Stimulated activated CD8-positive, alpha-beta memory T cell treated with anti-CD3 and anti-CD28 coated beads, Interleukin-12 subunit alpha, Interleukin-12 subunit beta, amount 100 ng/mL, for 1 hour (primary cell): ENCODE measurements at places on chromosomes 3 and 15.

- DNase-seq = no peak
These were observed 134.9 kb upstream of the BFSP2 start for GRCh38 chr3:133264920-133265319.

DNA sequence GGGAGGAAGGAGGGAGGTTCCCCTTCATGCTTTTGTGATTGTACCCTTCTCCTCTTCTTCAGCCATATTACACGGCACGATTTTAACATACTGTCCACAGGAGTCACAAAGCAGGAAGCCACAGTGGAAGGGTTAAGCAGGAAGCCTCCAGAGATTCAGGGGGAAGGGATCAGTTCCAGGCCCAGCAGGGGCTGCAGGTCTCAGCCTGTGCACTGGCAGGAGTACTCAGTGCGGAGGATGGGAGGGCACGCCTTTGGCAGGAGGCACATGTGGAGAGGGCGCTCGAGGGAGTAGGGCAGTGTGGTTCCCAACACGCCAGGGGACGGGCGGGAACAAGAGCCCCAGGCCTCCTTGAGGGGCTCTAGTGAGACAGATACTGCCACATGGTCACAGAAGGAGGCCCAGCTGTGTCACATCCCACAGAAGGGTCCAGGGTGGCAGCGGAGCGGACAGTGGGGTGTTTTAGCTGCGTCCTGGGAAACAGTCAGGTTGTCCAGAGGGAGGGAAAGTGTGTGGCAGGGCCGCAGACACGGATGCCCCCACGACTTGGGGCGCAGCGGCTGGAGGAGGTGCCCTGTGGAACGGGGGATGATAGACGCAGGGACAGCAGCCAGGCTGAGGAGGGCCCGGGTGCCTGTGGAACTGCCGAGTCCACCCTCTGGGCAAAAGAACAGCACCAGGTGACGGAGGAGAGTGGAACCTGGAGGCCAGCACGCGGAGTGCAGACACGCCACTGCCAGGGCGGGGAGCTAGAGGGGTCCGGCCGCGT is 77.5 kb downstream of the CHSY1 start:
- DNase-seq = no peak

DNA sequence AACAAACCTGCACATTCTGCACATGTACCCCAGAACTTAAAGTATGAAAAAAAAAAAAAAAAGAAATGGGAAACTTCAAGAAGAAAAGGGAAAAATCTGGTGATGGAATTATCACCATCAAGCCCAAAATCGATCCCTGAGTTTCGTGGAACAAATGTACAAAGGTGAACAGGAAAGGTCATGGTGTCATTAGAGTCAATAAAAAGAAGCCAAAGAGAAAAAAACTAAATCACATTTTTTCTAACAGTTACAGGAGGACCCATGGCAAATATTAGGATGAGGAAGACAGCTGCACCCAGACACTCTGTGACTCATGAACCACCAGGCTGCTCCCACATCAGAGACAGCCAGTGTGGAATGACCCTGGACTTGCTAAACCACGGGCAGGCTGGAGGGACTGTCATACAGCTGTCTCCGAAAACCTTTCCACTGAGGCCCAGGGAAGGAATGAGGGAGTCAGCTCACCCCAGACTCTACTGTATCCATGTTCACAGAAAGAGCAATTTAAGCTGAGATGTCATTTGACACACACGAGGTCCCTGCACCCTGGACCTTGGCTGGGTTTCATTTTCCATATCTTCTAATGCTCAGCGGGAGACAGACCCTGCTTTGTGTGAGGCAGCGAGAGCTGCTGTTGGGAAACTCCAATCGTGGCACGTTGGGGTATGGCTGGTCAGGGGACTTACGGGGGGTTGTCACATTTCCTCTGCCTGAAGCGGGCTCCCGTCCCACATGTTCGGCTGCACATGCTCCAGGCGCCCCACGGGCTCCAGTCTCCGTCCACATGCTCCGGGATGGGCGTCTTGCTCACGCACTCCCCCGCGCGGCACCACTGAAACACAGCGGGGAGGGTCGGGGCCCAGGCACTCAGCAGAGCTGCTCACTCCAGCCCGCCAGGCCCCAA is 210.2 kb downstream of the ADAMTS17 start:
- DNase-seq = no peak

DNA sequence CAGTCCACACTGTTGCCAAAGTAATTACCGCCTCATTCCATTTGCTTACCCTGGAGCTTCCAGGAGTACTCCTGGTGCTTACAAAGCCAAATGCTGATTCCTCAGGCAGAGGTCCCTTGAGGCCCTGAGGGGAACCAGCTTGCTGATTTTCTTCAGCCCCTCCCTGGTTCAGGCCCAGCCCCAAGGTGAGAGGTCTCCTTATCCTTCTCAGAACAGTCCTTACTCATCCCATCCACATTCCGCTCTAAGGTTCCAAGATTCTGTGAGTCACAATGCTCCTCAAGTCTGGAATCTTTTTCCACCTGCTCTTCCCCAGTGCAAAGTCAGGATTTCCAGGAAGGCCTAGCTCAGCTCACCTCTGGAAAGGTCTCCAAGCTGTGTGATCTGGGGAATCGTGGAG is 1.8 kb upstream of the ATP10A start:
- DNase-seq = no peak

GRCh38 chr3:128267541-128267940 is 114.3 kb downstream of the EEFSEC start:
- DNase-seq = no peak

- no peak for DNase-seq
These were observed 545.3 kb downstream of the MAGI1 start for GRCh38 chr3:65493371-65493882.

GRCh38 chr3:62229908-62230307 is 143.4 kb downstream of the FEZF2 start:
- DNase-seq = no peak

DNA sequence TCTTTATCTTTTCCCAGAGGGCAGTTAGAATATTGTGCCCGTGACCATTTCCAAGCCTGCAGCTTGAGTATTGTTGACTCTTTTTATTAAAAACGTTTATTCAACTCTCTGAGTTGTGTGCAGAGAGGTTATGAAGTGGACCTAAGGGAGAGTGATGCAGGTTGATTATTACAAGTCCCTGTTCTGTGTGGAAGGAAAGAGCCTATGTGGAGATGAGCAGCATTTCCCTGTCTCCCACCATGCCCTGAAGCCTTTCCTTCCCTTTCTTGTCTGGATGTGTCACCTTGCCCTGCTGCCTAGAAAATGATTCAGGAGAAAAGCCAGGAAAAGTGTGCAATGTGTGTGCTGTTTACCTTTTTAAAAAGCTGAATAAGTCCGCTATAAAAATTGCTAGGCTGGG is 19.4 kb downstream of the ZPLD1 start:
- no peak for DNase-seq

DNA sequence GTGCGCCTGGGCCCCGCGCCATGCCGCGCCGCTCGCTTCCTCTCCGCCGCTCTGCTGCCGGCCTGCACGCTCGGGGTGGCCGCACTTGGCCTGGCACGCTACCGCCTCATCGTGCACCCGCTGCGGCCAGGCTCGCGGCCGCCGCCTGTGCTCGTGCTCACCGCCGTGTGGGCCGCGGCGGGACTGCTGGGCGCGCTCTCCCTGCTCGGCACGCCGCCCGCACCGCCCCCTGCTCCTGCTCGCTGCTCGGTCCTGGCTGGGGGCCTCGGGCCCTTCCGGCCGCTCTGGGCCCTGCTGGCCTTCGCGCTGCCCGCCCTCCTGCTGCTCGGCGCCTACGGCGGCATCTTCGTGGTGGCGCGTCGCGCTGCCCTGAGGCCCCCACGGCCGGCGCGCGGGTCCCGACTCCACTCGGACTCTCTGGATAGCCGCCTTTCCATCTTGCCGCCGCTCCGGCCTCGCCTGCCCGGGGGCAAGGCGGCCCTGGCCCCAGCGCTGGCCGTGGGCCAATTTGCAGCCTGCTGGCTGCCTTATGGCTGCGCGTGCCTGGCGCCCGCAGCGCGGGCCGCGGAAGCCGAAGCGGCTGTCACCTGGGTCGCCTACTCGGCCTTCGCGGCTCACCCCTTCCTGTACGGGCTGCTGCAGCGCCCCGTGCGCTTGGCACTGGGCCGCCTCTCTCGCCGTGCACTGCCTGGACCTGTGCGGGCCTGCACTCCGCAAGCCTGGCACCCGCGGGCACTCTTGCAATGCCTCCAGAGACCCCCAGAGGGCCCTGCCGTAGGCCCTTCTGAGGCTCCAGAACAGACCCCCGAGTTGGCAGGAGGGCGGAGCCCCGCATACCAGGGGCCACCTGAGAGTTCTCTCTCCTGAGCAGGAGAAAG is 951 bp downstream of the GPR62 start:
- DNase-seq = no peak

GRCh38 chr3:98954791-98955604 is 53.5 kb upstream of the DCBLD2 start:
- no peak for DNase-seq

DNA sequence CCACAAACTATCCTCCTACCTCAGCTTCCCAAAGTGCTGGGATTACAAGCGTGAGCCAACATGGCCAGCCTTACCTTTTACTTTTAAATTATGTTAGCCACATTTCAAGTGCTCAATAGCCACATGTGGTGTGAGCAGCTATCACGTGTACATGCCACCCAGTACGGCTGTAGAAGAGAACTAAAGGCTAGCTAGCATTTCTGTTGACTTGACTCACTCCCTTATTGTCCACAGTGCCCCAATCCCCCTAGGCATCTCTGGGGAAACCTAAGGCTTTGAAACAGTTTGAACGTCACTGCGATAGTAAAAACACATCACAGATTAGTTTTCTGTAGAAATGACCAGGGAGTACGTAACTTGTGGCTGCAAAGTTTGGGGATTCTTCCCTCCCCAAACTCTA is 12.0 kb downstream of the C15orf40 start:
- no peak for DNase-seq

GRCh38 chr3:88433568-88433967 is 283.8 kb downstream of the C3orf38 start:
- no peak for DNase-seq

DNA sequence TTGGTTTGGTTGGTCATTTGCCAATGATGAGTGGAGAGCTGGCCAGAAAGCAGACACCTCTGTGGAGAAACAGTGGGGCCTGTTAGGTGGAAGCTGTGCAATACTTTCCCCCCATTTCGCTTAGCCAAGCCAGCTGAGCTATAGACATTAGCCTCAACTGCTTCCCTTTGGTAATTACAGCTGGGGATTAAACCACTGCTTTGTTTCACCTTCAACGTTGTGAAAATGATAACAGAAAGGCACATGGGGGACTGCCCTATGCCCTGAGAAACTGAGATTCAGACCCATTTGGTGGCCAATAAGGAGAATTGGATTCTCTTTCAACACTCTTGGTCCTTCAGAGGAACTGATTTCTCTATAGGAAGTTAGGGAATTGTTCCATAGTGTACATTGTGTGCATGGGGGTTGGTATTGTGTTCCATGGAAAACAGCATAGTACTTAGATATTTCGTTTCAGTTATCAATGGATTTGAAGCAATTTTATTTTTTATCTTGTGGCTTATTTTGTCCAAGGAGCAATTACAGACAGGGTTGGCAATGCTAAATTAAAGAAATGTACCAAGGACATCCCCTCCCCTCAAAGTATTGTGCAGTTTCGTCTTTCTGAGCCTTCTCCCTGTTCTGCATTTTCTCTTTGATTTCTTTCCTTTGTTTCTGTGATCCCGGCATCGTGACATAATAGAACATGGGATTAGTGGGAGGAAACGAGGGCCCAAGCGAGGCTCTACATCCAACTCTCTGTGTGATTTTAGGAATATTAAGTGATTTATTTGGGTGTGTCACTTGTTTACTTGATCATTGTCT is 194.3 kb downstream of the FNDC3B start:
- no peak for DNase-seq

- DNase-seq = no peak
These were observed 2.7 kb downstream of the BOC start for GRCh38 chr3:113213896-113214587.

- DNase-seq = no peak
These were observed 38.3 kb downstream of the COMMD2 start for GRCh38 chr3:149713730-149714654.

- no peak for DNase-seq
These were observed 73.3 kb upstream of the ICE2 start for GRCh38 chr15:60552224-60552623.
